ENCODE measurements at places on chromosomes 1 and 21.
A peak's percentile ranks its signal among the peaks of the same experiment; 100 is the strongest.

DNA sequence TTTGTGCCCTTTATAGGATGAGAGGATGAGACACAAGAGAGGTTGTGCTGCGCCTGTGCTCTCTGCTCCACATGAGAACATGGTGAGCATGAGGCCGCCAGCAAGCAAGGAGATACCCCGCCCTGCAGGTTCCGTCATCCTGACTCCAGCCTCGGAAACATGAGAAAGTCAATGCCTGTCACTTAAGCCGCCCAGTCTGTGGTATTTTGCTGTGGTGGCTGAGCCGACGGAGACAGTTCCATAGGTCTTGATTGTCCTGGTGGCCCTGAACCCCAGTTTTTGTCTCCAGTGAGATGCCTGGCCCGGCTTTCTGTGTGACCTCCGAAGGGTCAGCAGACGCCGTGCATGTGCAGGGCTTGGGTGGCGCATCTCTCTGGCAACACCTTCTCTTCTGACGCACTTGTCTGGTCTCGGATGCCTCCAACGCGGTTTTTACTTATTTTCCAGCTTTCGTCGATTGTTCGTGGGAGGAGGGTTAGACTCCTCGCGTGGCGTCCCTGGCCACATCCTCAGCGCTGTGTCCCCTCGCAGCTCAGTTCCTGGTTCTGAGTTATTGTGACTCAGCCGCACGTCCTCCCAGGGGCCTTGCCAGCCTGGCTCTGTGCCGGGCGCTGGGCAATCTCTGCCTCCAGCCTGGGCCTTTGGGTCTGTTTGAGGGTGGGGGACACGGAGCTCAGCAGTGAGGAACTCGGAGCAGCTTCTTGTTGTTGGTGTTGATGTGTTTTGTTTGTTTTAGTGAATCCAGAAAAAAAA is 70.0 kb downstream of the FAAP20 start:
- DNase-seq = no peak

- no peak for DNase-seq
Observed at GRCh38 chr1:180693564-180694244, 61.9 kb downstream of the XPR1 start.

- peak; percentile 3 for DNase-seq
Observed at GRCh38 chr1:4585216-4585615, 69.2 kb upstream of the AJAP1 start.

DNA sequence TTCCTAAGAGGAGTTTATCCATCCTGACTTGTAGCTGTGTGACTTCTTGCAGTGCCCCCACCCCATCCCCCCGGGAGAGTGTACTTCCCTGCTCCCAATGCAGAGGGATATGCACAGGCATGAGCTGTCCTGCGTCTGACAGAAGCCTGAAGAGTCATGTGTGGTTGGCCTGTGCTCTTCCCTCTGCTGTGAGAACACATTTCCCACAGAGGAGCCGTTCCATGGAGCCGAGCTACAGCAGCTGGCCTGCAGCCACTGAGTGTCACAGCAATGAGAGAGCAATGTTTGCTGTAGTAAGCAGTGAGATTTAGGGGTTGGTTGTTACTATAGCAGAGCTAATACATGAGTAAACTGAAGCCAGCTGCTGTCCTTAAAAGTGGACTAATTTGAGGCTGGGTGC is 22.0 kb downstream of the PARS2 start:
- no peak for DNase-seq

GRCh38 chr1:174968750-174969244 is 30.9 kb upstream of the CACYBP start:
- no peak for DNase-seq

- no peak for DNase-seq
Observed at GRCh38 chr1:72724951-72725861, 442.9 kb upstream of the NEGR1 start.

DNA sequence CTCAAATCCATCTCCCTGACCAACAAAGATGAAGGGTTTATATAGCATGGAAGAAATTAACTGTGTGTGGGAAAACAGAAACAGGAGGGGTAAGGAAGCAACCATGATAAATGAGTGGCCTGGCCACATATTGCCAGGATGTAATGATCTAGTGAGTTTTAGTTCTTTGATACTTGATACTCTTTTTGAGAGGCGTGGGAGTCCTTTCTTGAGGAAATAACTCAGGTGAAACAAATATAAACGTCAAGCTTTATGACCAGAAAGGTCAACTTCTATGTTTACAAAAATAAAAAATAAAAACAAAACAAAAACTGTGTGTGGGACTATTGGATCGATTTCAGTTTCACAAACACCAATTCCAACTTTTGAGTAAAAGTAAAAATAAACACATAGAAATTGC is 860.8 kb upstream of the B3GALT2 start:
- no peak for DNase-seq

GRCh38 chr1:246283771-246284410 is 223.2 kb downstream of the SMYD3 start:
- DNase-seq = no peak

Data from stimulated activated CD4-positive, alpha-beta T cell treated with anti-CD3 and anti-CD28 coated beads, TNF-alpha, amount 100 ng/mL, for 24 hours (primary cell).